Neural crest cell (in vitro differentiated cells): ENCODE measurements at places on chromosomes 7 and 10.

GRCh38 chr10:88989423-88989822 lies 1.2 kb upstream of the FAS start:
- no peak overlapping the region for H3K27ac ChIP-seq
- H3K4me1 ChIP-seq, result peaks cover 32% of the 10 kb centered on the region
- no peaks in the 10 kb centered on the region for H3K36me3 ChIP-seq
- H3K4me3 ChIP-seq, result peak overlapping the region; percentile 96
- peaks cover 26% of the 10 kb centered on the region for H3K27me3 ChIP-seq

DNA sequence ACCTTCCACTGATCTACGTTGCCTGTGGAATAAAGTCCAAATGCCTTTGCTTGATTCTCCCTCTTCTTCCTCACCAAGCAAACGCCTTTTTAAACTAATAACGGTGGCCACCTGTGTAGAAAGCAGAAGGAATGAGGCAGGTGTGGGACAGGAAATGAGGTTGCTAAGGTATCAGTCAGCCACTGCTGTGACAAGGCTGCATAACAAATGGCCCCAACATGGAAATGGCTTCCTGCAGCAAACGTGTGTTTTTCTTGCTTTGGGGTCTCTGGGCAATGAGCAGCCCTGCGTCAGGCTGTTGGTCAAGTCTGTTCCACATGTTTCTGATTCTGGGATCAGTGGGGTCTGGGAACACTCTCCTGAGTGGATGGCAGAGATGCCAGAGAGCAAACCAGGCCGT lies 56.0 kb upstream of the EN2 start:
- H3K4me1 ChIP-seq, result peaks cover 7% of the 10 kb centered on the region
- no peak for DNase-seq
- no peak overlapping the region for H3K4me3 ChIP-seq

DNA sequence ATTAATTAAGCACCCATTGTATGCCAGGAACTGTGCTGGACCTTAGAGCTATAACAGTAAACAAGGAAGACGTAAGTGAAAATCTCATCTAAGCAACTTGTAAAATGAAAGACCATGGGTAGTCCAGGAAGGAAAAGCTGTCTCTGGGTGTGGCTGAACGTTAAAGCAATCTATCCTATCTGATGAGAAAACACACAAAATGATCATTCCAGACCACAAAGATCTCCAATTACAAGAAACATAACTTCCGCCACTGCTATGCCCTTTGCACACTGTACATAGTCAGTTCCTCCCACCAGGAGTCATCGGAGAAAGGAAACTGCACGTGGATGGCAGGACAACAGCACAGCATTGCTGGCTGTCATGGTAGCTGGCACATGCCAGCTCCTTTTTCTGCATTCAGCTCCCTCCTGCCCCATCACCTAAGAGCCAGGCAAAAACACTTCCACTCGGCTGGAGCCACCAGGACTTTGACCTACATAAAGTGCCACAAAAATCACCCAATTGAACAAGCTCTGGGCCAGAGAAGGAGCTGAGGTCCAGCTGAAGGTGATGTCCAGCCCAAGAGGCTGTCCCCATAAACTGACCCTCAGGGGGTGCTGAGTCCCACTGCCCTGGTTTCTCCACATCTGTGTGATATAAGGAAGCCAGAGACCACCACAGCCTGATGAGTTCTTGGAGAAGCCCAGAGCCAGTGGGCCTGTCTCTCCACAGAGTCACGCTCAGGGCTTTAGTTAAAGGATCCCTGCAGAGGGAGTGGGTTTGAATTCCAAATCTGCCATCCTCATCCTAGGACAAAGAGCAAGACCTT lies 56.4 kb downstream of the STEAP1B start:
- no peaks in the 10 kb centered on the region for H3K36me3 ChIP-seq
- peaks cover 26% of the 10 kb centered on the region for H3K4me1 ChIP-seq
- no peak overlapping the region for H3K4me3 ChIP-seq

GRCh38 chr7:85021101-85021704 lies 165.7 kb downstream of the SEMA3D start:
- no peak overlapping the region for H3K4me3 ChIP-seq
- no peaks in the 10 kb centered on the region for H3K27me3 ChIP-seq
- no peak overlapping the region for H3K27ac ChIP-seq
- peaks cover 13% of the 10 kb centered on the region for H3K4me1 ChIP-seq

DNA sequence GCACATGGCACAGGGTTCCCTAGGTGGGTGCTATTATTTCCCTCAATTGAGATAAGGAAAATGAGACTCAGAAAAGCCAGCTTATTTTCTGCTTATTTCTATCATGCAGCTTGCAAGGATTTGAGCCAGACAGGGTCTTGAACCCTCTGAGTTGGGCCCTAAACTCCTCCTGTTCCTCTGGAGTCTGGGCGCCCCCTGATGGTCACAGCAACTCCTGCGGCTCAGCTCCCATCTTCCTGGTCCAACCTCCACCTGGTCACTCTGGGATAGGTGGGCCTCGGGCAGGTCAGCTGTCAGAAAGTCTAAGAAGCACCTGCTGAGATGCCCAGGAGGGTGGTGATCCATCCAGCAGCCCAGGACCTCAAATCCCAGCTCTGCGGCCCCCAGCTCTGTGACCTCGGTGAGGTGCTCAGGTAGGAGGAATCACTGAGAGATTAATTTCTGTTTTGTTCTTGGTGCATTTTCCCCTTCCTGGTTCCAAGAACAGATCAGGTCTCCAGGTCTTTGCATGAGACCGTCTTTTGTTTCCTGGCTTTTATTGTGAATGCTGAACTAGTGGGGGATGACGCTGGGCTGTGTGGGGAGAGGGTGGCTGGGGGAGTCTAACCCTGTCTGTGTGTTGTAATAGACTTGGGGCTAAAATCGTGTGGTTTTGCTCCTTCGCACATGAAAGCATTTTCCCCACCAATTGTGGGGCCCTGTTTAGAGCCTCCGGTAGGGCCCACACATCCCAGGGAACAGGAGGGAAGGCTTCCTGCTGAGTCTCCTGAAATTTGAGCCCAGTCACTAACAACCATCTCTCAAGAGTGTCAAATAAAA lies 32.8 kb downstream of the TMEM130 start:
- peak; percentile 52 for DNase-seq
- peaks cover 9% of the 10 kb centered on the region for H3K27me3 ChIP-seq
- peaks cover 14% of the 10 kb centered on the region for H3K4me1 ChIP-seq
- H3K36me3 ChIP-seq, result no peaks in the 10 kb centered on the region
- no peak overlapping the region for H3K4me3 ChIP-seq

DNA sequence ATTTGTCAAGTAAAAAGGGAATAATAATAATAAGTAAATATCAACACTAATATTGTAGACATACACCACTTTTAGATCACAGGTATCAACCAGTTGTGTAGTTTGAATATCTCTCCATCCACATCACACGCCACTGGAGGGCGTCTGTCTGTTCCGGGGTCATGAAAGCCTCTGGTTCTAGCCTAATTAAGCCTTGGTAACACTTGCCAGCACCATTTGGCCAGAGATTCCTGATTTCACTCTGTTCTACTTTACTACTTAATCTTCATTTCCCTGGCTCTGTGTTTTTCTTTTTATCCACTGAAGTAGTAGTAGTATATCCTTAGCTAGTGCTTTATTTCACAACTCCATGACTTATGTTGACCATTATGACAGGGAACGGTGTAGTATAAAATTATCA lies 285.6 kb upstream of the POM121L12 start:
- no peak for DNase-seq
- H3K4me3 ChIP-seq, result no peak overlapping the region
- H3K36me3 ChIP-seq, result no peaks in the 10 kb centered on the region

DNA sequence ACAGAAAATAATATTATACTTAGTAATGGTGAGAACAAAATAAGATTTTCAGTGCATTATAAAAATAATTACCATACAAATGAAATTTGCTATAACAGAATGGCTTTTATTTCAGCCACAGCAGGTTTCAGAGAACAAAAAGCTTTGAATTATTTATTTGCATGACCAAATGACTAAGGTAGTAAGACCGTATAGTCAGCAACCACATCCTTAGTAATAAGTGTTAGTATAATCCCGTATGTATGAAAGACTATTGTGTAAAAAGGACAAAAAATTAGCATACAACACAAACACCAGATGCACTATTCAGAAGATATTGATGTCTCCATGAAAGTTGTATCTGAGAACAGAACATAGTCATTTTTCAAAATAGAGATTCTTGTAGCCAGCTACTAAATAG lies 12.2 kb downstream of the PDZD8 start:
- no peaks in the 10 kb centered on the region for H3K36me3 ChIP-seq
- no peak overlapping the region for H3K27ac ChIP-seq
- H3K4me1 ChIP-seq, result peaks cover 10% of the 10 kb centered on the region
- DNase-seq, result no peak
- no peaks in the 10 kb centered on the region for H3K27me3 ChIP-seq

DNA sequence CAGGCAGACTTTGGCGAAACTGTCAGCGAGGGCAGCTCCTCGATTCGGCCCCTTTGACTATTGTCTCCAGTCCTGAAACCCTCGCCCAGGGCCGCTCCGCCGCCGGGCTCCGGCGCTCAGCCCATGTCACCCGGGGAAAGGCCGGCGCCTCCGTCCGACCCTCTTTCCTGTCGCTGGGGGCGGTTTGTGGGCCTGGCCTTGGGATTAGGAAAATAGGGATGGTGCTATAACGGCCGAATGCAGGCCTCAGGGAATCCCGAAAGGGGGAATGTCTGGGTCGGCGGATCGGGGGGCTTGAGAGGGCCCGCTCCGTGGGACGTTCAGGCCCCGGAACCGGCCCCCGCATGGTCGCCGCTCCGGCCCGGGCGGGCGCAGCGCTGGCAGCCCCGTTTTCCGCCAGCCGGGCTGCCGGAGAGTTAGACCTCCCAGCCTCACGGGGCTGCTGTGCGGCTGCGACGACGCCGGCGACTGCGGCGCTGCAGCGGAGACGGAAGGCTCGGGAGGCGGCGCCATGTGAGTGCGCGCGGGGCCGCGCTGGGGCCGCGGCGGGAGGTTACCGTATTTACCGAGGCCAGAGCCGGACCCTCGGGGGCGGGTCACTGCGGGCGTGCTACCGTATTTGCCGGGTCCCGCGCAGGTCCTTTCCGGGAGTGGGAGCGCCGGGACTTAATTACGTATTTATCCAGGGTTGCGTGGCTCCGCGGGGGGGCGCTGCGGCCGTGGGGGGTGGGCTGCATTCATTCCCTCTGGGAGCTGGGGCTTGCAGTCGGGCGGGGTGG lies 25.9 kb downstream of the ZNF775 start:
- peaks cover 3% of the 10 kb centered on the region for H3K36me3 ChIP-seq
- H3K27ac ChIP-seq, result peak overlapping the region; percentile 95
- peaks cover 71% of the 10 kb centered on the region for H3K4me1 ChIP-seq

GRCh38 chr7:26588511-26588910 lies 275.9 kb downstream of the SKAP2 start:
- no peaks in the 10 kb centered on the region for H3K4me1 ChIP-seq
- DNase-seq, result no peak
- H3K27me3 ChIP-seq, result peaks cover 12% of the 10 kb centered on the region

DNA sequence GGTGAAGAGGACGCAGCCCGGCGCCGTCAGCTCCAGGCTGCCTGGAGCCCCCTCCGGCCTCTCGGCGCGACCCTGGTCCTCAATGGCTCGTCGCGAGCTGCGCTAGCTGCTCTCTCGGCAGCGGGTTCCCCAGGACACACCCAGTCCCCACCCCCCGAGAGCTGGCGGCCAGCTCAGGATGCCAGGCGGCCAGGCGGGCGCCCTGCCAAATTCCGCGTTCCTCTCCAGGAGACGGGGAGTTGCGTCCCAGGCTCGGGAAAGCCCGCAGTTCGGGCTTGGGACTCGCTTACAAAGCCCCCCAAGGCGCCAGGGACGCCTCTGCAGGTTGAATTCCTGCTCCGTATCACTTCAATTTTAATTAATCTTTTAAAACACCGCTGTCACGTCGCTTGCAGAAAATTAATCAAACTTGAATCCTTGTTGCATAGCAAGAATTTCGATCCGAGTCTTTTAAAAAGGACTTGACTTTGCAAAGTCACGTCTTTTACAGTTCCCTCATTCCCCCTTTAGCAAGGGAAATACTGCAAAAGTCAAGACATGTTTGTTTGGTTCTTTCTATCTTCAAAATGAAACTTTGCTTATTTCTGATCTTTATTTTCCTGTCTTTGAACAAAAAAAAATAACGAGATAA lies 28.2 kb downstream of the SKIDA1 start:
- peak overlapping the region; percentile 92 for H3K4me3 ChIP-seq
- H3K36me3 ChIP-seq, result peaks cover 2% of the 10 kb centered on the region
- peaks cover 3% of the 10 kb centered on the region for H3K27me3 ChIP-seq

DNA sequence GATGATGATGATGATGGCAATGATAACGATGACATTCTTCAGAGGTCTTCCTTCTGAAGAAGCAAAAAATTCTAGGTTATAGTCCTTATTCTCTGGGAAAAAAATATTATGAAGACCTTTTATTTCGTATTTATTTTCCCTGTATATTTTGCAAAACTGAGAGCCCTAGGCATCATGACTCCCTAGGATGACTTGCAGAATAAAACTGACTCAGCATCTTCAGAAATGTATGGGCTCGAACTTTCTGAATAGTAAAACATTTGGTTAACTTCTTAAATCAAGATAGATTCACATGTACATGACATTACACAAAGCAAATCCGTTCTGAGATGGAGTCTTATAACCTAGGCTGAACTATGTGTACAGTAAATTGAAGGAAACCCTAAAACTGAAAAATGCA lies 29.4 kb downstream of the DKK1 start:
- peaks cover 3% of the 10 kb centered on the region for H3K27me3 ChIP-seq
- no peaks in the 10 kb centered on the region for H3K4me1 ChIP-seq
- H3K4me3 ChIP-seq, result no peak overlapping the region
- DNase-seq, result no peak

DNA sequence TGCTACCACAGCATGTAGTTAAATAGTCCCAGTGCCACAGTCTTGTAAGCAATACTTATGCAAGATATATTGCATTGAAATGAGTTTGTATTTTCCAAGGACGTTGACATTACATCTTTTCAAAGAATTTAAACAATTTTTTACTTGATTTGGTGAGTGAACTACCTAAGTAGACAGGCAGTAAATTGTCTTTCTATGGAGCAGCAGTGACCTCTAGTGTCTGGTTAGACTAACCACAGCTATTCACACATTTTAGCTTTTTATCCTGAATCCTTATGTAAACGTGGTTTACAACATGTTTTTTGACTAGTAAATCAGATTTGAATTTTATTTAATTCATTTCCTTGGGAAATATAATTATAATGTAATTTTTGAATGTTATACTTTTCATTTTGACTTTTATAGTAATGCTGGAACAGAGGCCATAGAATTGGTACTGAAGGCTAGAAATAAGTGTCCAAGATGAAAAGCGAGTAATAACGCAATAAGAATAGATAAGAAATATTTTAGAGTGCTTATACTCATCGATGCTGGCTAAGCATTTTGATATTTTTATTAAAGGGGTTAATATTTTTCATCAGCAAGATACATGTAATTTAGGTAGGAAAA lies 5.6 kb downstream of the LRRTM3 start:
- peaks cover 44% of the 10 kb centered on the region for H3K4me1 ChIP-seq
- DNase-seq, result peak; percentile 33
- peaks cover 37% of the 10 kb centered on the region for H3K27me3 ChIP-seq

GRCh38 chr7:107982918-107983389 lies 20.0 kb downstream of the LAMB1 start:
- peaks cover 14% of the 10 kb centered on the region for H3K4me1 ChIP-seq
- DNase-seq, result no peak
- peaks cover 14% of the 10 kb centered on the region for H3K36me3 ChIP-seq
- H3K27me3 ChIP-seq, result no peaks in the 10 kb centered on the region
- peak overlapping the region; percentile 9 for H3K4me3 ChIP-seq

- no peak overlapping the region for H3K27ac ChIP-seq
- no peaks in the 10 kb centered on the region for H3K4me1 ChIP-seq
Measured at GRCh38 chr7:95317546-95317945, 6.8 kb downstream of the PON1 start.

GRCh38 chr10:29895456-29895855 lies 163.9 kb downstream of the JCAD start:
- no peak for DNase-seq
- no peak overlapping the region for H3K4me3 ChIP-seq
- no peaks in the 10 kb centered on the region for H3K27me3 ChIP-seq
- H3K27ac ChIP-seq, result no peak overlapping the region
- peaks cover 7% of the 10 kb centered on the region for H3K4me1 ChIP-seq
